Stimulated activated CD4-positive, alpha-beta T cell treated with anti-CD3 and anti-CD28 coated beads, Interleukin-12 subunit alpha, Interleukin-12 subunit beta, amount 100 ng/mL, for 48 hours (primary cell): ENCODE measurements at places on chromosomes 1 and 21.

DNA sequence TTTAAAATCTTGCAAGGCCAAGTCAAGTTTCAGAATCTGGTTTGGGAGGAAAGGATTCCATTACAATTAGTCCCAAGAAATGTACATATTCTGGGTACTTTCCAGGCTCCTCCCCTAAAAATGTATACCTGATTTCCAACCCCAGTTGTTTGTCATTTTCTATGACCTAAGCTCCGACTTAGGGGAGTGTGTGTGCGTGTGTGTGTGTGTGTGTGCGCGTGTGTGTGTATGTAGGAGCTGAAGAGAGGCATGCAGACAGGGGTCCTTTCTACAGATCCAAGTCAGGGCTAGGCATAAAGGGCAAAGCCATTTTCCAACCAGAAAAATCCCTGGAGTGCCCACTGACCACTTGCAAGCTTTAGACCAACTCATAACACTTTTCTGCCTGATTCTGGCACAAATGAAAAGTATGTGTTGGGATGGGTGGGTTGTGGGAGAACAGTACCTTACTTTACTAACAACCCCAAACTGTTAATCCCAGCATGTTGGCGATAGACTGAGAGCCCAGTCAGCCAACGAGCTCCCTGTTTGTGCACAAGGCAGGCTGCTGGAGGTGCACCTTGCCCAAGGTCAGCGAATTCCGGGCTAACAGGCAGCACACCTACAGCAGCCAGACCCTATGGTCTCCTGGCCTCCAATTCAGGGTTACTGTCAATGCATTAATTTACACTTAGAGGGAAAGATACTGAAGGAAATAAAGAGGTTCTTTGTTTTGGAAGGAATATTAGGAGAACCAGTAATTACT lies 1.7 kb downstream of the TRABD2B start:
- no peak for DNase-seq

GRCh38 chr1:181846001-181846645 lies 215.4 kb downstream of the ZNF648 start:
- DNase-seq, result no peak

- no peak for DNase-seq
Observed at GRCh38 chr1:212261361-212261929, 23.8 kb upstream of the PPP2R5A start.

- no peak for DNase-seq
Observed at GRCh38 chr21:38257667-38258066, 876 bp downstream of the KCNJ15 start.

DNA sequence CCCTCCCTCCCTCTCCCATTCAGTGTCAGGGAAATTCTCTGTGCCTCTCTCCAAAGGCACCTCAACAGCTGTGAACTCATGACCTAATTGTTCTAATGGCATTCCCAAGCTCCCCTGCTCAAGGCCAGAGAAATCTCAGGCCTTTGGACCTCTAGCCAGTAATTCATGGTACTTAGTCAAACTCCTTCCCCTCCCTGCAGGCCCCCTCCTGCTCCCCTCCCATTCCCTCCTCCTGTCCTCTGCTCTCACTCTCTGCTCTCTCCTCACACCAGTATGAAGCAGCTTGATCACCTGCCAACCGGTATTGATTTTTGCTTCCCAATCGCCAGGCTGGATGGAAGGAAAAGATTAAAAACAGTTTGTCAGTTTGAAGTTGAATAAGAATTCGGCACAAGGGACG lies 370.5 kb upstream of the PBX1 start:
- no peak for DNase-seq

GRCh38 chr1:107833061-107833460 lies 131.9 kb downstream of the VAV3 start:
- no peak for DNase-seq

GRCh38 chr1:48678710-48679505 lies 97.8 kb downstream of the BEND5 start:
- DNase-seq, result no peak

- no peak for DNase-seq
Observed at GRCh38 chr1:22824466-22824865, 113.8 kb downstream of the EPHB2 start.

DNA sequence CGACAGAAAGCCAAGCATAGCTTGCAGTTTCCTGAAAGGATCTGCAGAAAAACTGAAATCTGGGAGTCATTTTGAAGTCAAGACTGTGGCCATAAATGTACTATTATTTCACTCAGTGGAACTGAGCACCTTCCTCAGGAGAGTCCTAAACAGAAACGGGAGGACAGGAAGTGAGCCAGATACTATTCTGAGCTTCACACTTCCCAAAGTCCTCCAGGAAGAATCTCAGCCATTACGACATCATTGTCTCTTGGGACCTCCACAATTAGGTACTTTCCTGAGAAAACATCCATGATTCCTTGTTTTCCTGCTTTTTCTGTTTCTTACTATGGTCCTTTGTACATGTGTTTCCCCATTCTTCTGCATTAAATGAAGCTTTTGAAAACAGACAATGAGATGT lies 299.2 kb upstream of the USP25 start:
- DNase-seq, result no peak

DNA sequence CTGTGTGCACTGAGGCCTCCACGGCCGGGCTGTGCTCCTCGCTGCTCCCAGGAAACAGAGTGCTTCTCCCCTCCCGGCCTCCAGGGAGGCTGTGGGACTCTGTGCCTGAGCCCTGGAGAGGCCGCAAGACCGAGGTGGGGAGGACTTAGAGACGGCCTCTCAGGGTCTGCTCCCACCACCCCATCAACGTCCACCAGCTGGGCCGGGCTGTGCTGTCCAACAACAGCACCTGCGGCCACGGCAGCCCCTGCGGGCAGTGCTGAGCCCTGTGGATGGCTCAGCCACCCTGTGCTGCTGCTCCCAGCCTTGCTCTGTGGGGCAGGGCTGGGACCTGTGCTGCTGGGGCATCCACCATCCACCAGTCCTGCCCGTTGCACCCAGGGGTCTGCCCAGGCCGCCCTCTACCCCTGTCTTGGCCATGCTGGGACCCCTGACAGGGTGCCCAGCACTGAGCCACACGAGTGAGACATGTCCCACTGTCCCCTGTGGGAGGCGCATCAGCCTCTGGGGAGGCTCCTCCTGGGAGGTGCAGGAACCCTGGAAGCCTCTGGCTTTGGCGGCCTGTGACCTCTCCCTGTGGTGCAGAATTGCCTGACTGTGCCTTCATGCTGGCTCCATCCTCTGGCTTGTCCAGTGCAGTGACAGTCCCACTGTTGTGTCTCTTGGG lies 31.2 kb upstream of the LRRC3 start:
- DNase-seq, result no peak
